ENCODE measurements at places on chromosomes 5 and 9. TPM values are rescaled to one million over a fixed set of nuclear protein-coding genes. Genes with fewer than 3 reads are reported as not detected.
A peak's percentile ranks its signal among the peaks of the same experiment; 100 is the strongest.

DNA sequence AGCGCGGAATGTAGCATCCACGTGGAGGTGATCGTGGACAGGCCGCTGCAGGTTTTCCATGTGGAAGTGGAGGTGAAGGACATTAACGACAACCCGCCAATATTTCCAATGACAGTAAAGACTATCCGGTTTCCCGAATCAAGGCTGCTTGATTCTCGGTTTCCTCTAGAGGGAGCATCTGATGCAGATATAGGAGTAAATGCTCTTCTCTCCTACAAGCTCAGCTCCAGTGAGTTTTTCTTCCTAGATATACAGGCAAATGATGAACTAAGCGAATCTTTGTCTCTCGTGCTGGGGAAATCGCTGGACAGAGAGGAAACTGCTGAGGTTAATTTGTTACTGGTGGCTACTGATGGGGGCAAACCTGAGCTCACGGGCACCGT is 598 bp downstream of the PCDHA2 start:
- H3K36me3 ChIP-seq = peaks cover 7% of the 10 kb centered on the region
- no peak for DNase-seq
- H3K4me3 ChIP-seq = no peak overlapping the region
- no peaks in the 10 kb centered on the region for H3K4me1 ChIP-seq

GRCh38 chr9:73655831-73656230 is 504.2 kb downstream of the ANXA1 start:
- no peak overlapping the region for H3K4me3 ChIP-seq
- no peak for DNase-seq
- H3K4me1 ChIP-seq = no peaks in the 10 kb centered on the region
- H3K27ac ChIP-seq = no peak overlapping the region

DNA sequence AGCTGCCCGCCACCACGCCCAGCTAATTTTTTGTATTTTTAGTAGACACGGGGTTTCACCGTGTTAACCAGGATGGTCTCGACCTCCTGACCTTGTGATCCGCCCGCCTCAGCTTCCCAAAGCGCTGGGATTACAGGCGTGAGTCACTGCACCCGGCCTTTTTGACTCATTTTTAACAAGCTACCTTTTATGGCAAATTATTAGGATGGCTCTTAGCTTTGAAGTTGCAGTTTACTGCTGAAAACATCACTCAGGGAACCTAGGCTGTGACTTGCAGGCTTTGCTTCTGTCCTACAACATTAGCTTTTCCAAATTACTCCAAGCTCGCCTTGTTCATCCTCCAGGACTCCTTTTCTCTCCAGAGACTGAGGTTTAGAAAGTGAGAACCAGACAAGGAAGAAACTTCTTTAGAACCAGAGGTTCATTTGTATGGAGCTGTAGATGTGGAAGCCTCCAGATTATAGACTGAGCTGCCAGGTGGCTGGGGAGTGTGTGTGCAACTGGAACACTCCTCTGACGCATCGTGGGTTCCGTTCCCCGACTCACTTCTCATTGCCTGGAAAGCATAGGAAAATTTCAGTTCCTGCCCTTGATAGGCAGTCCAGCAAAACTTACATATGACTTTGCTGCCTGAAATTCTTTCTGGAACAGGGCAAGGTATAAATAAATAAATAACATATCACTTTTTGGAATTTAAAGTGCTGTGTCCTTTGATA is 23.8 kb upstream of the SPTAN1 start:
- H3K36me3 ChIP-seq = peaks cover 27% of the 10 kb centered on the region
- no peak overlapping the region for H3K27ac ChIP-seq
- H3K27me3 ChIP-seq = no peaks in the 10 kb centered on the region
- no peak for DNase-seq
- H3K4me3 ChIP-seq = no peak overlapping the region
- H3K4me1 ChIP-seq = no peaks in the 10 kb centered on the region

- no peak overlapping the region for H3K27ac ChIP-seq
- H3K36me3 ChIP-seq = peaks cover 23% of the 10 kb centered on the region
- H3K27me3 ChIP-seq = no peaks in the 10 kb centered on the region
- peaks cover 21% of the 10 kb centered on the region for H3K4me1 ChIP-seq
- DNase-seq = no peak
These were observed 77.1 kb upstream of the SUSD1 start for GRCh38 chr9:112252194-112252593.

DNA sequence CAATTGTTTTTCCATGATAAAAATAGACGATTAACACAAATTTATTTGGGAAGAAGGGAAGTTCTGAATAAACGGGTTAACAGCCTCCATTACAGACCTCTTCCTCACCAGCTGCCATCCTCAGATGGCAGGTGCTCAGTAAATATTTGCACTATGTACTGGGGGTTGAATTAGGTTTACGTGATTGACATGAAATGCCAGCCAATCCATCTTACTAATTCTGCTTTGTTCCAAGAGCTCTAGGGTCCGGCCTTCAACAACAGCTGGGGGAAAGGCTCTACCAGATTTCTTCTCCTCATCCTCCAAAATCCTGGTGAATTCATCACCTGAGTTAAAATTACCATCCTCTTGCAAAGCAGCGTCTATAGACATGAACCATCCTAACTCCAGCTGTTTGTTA is 104.6 kb downstream of the MTX3 start:
- no peak for DNase-seq
- H3K27ac ChIP-seq = no peak overlapping the region
- no peaks in the 10 kb centered on the region for H3K36me3 ChIP-seq
- H3K4me3 ChIP-seq = no peak overlapping the region

GRCh38 chr9:134811673-134812342 is 68.8 kb upstream of the FCN2 start:
- no peak for DNase-seq
- no peaks in the 10 kb centered on the region for H3K4me1 ChIP-seq
- H3K27ac ChIP-seq = no peak overlapping the region
- H3K27me3 ChIP-seq = no peaks in the 10 kb centered on the region

DNA sequence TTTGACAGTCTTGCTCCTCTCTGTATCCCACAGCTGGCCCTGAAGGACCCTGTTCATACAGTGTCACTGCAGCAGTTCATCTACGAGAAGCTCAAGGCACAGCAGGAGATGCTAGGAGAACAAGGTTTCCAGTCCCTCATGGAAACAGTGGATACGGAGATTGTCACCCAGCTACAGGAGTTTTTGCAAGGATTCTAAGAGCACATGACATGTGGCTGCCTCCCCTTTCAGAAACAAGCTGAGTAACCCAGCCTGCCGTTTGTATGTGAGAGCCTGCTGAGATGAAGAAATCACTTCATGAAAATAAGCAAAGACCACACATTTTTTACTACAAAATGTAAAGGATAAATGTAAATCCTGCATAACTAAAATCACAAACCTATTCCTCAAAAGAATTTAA is 48.5 kb downstream of the LRRC70 start:
- no peaks in the 10 kb centered on the region for H3K27me3 ChIP-seq
- H3K4me3 ChIP-seq = no peak overlapping the region
- H3K27ac ChIP-seq = no peak overlapping the region
- H3K36me3 ChIP-seq = peaks cover 2% of the 10 kb centered on the region

DNA sequence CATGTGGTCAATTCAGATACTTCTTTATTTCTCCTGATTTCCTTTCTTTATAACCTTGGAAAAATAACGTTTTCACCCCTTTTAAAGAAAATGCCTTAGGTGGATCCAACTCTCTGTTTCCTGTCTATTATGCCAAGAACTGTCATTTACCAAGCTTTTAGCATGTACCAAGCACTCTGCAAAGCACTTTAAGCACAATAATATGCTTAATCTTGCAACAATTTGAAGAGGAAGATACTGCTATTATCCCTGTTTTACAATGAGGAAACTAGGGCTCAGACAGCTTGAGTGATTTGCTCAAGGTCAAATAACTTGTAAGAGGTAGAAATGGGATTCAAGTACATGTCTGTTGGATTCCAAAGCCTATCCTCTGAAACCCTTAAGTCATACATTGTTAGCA is 224.8 kb upstream of the IL12B start:
- no peaks in the 10 kb centered on the region for H3K4me1 ChIP-seq
- no peak for DNase-seq
- H3K27me3 ChIP-seq = peaks cover 3% of the 10 kb centered on the region
- H3K4me3 ChIP-seq = no peak overlapping the region
- no peaks in the 10 kb centered on the region for H3K36me3 ChIP-seq

DNA sequence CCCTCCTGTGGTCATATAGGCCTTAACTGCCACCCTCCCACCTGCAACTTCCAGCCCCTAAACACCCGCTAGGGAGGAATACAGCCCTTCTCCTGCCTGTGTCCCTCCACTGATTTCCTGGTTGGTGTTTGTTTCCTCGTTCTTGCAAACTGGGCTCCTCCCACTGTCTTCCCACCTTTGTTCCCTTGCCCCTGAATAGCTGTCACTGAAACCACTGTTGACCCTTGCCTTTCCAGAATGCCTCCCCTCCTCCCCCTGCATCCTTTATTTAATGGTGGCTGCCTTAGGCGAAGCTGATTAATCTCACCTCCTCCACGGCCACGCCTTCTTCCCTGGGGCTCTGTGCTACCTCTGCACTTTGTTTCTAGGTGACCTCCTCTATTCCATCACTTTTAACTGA is 626.7 kb downstream of the BNC2 start:
- H3K4me3 ChIP-seq = no peak overlapping the region
- H3K27me3 ChIP-seq = no peaks in the 10 kb centered on the region
- H3K27ac ChIP-seq = no peak overlapping the region
- no peaks in the 10 kb centered on the region for H3K36me3 ChIP-seq
- DNase-seq = no peak
- H3K4me1 ChIP-seq = no peaks in the 10 kb centered on the region

DNA sequence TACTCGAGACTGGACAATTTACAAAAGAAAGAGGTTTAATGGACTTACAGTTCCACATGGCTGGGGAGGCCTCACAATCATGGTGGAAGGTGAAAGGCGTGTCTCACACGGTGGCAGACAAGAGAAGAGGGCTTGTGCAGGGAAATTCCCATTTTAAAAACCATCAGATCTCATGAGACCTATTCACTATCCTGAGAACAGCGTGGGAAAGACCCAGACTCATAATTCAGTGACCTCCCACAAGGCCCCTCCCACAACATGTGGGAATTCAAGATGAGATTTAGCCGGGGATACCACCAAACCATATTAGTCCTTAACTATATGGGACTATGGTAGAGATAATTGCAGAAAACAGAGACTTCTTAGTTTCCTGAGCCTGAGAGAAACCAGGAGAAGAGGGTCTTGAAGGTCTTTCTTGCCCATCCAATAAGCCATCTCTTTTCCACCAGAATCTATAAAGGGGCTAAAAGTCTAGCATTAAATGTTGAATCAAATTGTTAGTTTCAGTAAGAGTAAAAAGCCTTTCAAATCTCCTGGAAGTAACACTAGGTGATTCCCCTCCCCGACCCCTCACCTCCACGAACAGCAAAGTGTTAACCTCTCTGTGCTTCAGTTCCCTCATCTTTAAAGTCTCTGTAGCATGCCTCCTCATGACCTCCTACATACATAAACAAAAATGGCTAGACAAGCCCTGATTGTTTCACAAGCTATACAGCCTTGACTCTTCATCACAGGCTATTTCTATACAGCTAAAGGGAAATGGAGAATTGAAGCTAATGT is 259.1 kb downstream of the TMEM167A start:
- no peaks in the 10 kb centered on the region for H3K27me3 ChIP-seq
- H3K4me1 ChIP-seq = peaks cover 21% of the 10 kb centered on the region
- no peaks in the 10 kb centered on the region for H3K36me3 ChIP-seq
- peak; percentile 33 for DNase-seq
- H3K4me3 ChIP-seq = no peak overlapping the region
- H3K27ac ChIP-seq = no peak overlapping the region

- peaks cover 11% of the 10 kb centered on the region for H3K4me1 ChIP-seq
- no peak for DNase-seq
- no peak overlapping the region for H3K4me3 ChIP-seq
- H3K27me3 ChIP-seq = no peaks in the 10 kb centered on the region
- H3K36me3 ChIP-seq = no peaks in the 10 kb centered on the region
These were observed 12.9 kb downstream of the TJP2 start for GRCh38 chr9:69186841-69187611.

DNA sequence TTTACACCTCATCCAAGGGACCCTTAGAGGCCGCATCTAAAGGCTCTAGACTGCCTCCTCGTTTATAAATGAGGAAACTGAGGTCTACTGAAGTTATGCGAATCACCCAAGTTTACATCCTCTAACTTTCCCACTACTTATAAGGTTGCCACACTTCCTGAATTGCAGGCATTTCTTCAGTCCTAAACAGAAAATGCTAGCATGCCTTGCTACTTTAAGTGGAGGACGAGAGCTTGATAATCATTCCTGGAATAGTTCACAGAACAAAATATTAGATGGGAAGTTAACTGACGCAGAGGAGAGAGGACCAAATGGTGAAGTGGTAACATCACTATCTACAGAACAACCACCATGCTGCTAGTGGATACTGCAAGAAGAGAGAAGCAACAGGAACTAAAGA is 85.8 kb downstream of the GNAQ start:
- H3K27ac ChIP-seq = no peak overlapping the region
- H3K36me3 ChIP-seq = no peaks in the 10 kb centered on the region
- no peak overlapping the region for H3K4me3 ChIP-seq
- peaks cover 33% of the 10 kb centered on the region for H3K4me1 ChIP-seq

GRCh38 chr5:74059706-74060105 is 433.7 kb downstream of the ARHGEF28 start:
- no peaks in the 10 kb centered on the region for H3K27me3 ChIP-seq
- no peaks in the 10 kb centered on the region for H3K4me1 ChIP-seq
- no peak for DNase-seq
- H3K36me3 ChIP-seq = no peaks in the 10 kb centered on the region
- no peak overlapping the region for H3K27ac ChIP-seq

GRCh38 chr5:133119233-133119711 is 67.5 kb downstream of the HSPA4 start:
- no peaks in the 10 kb centered on the region for H3K4me1 ChIP-seq
- no peaks in the 10 kb centered on the region for H3K27me3 ChIP-seq
- no peaks in the 10 kb centered on the region for H3K36me3 ChIP-seq
- DNase-seq = no peak
- H3K27ac ChIP-seq = no peak overlapping the region

DNA sequence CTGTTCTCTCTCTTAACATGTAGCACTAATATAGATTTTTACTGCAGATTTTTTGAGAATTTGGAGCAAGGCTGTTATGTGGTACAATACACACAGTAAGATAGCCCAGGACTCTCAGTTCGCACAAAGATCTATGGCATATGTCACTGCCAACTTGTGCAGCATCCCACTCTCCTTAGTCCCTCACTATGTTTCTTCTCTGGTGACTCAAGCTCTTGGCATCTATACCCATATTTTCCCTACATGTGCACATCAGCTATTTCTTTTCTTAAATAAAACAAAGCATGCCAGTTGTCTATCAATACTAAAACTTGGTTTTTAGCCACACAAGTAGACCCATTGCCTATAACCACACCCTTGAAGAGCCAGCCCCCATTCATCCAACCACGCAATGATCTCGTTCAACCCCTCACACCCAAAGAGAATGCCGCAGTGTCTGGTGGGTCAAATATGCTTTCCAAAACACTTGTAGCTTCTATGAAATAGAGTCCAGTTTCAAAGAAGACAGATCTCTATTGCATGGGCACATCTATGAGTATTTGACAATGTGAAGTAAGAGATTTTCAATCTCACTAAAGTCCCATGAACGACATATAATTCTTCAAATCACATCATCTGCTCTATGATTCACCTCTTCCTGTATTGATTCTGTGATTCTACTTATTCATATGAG is 18.2 kb upstream of the IL7R start:
- peak overlapping the region; percentile 91 for H3K27ac ChIP-seq
- DNase-seq = peak; percentile 78
- no peaks in the 10 kb centered on the region for H3K27me3 ChIP-seq

The PCDHGA6 gene
- not detected for total RNA-seq

The SMIM33 gene
- not detected for total RNA-seq

The C5orf22 gene
- total RNA-seq = 23.7 TPM

The KIF4B gene
- total RNA-seq = 0.11 TPM

The FOXD4 gene
- total RNA-seq = not detected

Data from activated CD8-positive, alpha-beta T cell treated with anti-CD3 and anti-CD28 coated beads for 36 hours (primary cell).